KG1 (cell line): ENCODE measurements at places on chromosomes 4 and X.

- DNase-seq, result no peak
These were observed 150.6 kb upstream of the VCX3A start for GRCh38 chrX:6685489-6685888.

DNA sequence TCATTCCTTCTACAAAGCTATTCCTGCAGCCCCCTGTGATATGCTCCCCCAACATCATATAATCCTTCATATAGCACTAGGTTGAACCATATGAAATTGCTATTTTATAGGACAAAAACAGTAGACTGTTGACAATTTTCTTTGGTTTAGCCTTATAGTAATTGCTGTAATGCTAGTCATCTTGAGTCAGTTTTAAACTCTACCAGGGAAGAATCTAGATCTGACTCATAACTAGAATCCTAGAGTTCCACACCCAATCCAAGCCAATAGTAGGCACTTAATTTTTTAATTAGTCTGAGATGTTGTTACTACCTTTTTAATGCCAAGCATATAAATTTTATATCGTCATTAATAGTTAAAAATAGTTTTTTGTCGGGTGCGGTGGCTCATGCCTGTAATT lies 136.8 kb downstream of the CHRNA9 start:
- no peak for DNase-seq

DNA sequence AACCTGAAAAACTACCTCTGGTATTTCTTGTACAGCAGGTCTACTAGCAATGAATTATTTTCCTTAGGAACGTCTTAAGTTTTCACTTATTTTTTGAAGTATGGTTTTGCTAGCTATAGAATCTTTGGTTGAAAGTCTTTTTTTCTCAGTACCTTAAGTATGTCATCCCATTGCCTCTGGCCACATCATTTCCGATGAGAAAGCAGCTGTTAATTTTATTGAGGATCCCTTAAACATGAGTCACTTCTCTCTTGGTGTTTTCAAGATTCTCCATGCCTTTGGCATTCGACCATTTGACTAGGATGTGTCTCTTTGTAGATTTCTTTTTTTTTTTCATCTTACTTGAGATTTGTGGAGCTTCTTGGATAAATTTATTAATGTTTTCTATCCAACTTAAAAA lies 803.8 kb upstream of the AMOT start:
- no peak for DNase-seq

DNA sequence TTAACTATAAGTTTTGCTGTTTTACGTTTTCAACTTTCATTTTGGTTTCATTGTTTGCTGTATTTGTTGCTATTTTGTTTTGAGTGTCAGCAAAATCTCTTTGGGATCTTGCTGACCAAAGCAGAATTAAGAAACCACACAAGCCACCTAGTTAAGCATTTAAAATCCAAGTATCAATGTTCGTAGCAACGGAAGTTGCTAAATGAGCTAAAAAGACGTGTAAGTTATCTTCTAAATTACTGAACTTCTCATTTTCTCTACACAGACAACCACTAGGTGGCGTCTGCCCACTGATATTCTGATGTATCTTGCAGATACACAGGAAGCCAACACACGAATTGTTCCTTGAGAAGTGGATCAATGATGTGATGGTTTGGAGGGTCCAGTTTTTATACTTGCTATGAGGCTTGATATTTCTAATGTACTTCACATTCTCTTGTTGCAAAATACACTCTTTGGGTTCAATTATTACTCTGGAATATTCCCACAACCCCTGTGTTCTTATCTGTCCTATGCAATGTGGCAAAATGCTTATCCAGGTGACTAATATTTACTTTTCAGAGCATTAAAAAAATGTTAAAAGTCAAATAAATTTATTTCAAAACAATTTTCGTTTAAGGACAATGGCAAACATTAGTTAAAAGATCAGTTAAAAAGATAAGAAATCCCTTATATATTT lies 250.5 kb downstream of the TECRL start:
- peak; percentile 22 for DNase-seq

GRCh38 chr4:93788712-93789111 lies 39.8 kb upstream of the ATOH1 start:
- no peak for DNase-seq

DNA sequence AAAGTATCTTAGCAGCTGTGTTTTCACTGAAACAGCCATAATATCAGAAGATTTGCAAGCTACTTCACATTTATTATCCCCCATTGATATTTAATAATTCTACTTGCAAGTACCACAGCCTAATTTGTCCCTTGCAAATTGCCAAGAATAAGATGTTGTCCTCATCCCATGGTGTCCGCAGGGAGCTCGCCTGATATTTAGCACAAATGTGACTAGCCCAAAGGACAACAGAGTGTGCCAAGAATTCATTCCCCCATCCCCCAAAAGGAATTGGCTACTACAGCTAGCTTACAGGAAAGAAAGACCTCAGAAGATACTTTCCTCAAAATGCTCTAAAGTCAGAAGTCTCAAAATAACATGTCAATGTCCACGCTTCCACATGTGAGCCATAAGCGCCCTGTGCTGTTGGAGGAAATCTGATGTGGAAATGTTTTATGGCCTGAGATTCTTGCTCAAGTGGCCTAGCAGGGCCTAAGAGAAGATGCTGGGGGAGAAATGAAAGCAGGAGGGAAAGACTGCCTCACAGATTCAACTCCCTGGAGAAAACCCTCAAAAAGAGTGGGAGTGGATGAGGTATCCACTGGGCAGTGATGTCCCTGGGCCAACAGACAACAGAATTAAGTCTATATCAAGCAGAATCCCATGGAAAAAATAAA lies 111.4 kb downstream of the SH3KBP1 start:
- DNase-seq, result no peak

DNA sequence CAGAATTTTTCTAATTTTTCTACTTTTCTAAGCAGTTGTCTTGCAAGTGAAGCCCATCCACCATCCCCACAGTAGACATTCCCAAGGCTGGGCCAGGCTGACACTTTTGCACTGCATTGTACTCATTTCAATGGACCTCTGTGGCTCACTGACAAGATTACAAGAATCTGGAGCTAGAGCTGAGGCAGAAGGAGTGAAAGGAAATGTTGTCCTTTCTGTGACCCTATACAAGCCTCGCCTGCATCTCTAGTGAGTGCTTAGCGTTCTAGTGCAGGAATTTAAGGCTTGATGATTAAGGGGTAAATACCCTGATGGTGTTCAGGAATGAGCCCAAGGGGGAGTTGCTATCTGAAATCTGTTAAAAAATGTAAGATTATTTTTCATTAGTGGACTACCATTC lies 6.3 kb downstream of the MAGED1 start:
- no peak for DNase-seq

GRCh38 chr4:185566425-185566824 lies 31.1 kb upstream of the PDLIM3 start:
- no peak for DNase-seq

DNA sequence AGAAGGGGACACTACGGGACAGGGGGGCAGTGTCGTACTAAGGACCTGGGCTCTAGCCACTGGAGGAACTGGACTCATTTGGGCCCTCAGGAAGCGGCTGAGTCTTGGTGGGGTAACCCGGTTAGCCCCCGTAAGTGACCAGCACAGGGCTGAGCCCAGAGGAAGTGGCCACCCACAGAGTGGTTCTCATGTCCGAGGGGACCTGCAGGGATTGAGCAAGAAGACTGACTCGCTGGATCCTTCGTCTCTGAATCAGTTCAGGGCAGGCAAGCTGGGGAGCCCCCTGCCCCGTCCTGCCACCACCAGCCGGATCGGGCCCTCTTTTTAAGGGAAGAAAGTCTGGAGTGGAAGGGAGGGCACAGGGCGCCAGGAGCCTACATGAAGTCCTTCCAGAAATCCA lies 719 bp upstream of the BGN start:
- no peak for DNase-seq

DNA sequence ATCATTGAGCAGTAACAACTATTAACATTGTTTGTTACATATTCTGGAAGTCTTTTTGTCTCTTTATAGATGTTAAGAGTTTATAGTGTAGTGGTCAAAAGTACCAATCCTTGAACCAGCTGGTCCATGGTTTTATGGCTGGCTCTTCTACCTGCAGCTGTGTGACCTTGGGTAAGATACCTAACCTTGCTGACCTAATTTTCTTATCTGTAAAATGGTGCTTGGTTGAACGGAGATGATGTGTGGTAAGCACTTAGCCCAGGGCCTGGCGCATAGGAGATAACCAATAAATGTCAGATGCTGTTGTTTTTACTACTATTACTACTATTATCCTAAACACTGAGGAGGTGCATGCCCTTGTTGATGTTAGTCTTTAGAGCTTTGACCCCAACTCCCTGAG lies 116.6 kb downstream of the TMEM164 start:
- no peak for DNase-seq

DNA sequence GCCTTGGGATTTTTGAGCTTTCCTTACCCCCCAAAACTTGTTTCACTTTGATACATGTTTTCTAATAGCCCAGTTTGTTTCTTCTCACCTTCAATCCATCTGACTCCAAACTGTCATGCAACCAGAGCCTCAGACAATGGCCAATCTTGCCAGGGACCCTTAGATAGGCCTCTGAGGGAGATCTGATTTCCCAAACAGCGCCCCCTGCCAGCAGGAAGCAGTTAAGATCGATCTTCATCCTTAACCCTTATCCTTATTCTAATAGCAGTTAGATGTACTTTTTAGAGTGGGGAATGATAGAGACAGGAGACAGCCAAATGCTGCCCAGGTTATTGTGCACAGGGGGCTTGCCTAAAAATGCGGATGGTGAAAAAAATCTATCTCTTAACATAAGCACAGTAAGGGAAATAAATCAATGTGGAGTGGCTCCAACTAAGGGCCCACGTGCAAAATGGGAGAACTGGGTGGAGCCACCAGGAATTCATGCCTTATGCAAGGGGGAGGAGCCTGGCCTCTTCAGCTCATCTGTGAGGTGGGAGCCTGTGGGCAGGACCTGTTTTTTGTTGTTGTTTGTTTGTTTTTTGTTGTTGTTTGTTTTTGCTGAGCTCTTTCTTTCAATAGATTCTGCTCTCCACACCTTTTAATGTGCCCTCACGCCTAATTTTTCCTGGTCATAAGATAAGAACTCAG lies 833.6 kb upstream of the AGA start:
- no peak for DNase-seq

GRCh38 chrX:14065800-14066199 lies 36.1 kb upstream of the GEMIN8 start:
- no peak for DNase-seq

GRCh38 chrX:134313418-134313817 lies 76.4 kb downstream of the CCDC160 start:
- DNase-seq, result no peak

GRCh38 chr4:123315617-123316016 lies 81.0 kb upstream of the SPRY1 start:
- no peak for DNase-seq

DNA sequence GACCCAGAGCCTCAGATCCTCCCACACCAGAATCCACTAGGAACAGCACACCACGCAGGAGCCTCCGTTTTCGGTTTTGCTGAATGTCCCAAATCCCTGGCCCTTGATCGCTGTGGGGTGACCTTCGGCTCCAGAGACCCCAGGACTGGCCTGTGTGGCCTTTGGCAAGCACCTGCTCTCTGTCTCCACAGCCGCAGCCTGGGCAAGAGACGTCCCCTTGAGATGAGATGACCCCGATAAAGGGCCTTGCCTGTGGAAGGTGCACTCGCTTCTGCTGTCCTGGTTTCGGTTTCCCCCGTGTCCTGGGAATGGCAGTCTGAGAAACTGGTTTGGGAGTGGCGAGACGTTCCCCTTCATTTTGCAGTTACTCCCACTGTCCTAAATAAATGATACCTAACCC lies 9.6 kb downstream of the PSAPL1 start:
- DNase-seq, result no peak

DNA sequence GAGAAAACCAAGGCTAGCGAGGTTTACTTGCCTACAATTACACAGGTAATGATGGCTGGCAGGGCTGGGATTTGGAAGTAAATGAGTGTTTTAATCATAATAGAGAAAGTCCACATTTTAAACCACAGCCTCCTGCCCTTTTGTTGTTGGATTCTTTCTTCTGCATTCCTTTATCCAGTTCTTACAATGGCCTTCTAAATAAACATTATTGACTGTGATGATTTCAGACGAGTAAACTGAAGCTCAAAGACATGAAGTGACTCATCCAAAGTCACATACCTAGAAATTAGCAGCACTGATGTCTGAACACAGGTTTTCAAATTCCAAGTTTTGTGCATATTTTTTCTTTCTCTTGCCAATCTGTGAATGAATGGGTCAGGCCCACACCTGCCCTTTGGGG lies 51.2 kb upstream of the C1QTNF7 start:
- DNase-seq, result no peak

GRCh38 chrX:19931146-19931545 lies 43.7 kb upstream of the SH3KBP1 start:
- no peak for DNase-seq

GRCh38 chr4:36054694-36055422 lies 189.5 kb downstream of the ARAP2 start:
- DNase-seq, result no peak

- DNase-seq, result no peak
These were observed 109.6 kb downstream of the SHROOM4 start for GRCh38 chrX:50704360-50704759.

DNA sequence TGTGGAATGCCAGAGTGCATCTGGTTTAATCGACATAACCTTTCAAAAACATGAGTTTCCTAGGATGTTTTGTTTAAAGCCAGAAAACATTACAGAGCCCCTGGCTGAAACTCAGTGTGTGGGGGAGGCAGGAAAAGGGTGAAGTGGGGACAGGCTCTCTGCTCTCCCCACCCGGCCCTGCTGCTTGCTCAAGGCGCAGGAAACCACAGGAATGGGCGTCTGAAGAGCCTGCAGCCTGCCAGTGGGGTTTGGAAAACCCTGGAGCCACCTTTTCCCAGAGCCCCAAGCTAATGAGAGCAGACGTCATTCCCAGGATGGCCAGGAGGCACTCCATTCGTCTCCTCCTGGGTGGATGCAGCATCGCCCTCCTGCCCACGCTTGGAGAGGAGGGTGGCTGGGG lies 240.6 kb downstream of the AFAP1 start:
- DNase-seq, result no peak

DNA sequence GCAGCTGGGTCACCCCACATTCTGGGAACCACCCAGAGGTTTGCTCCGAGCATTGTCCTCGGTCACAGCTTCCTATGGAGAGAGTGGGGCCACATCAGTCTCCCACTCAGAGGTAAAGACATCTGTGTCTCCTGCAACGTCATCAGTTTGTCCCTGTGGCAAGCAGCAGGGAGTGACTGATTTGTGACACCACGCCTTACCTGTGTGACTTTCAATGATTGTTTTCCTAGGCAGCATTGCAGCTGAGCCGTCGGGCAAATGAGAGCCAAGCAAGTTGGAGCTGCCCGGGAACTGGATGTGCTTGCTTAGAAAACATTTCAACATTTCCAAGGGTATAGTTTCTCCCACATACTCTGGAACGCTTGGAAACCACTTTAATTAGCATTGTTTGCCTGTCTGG lies 29.7 kb upstream of the HELT start:
- no peak for DNase-seq

GRCh38 chrX:54695816-54696487 lies 102.1 kb downstream of the ITIH6 start:
- no peak for DNase-seq

GRCh38 chrX:71604141-71604540 lies 14.2 kb downstream of the CXCR3 start:
- DNase-seq, result no peak

- DNase-seq, result no peak
These were observed 53.8 kb upstream of the INTU start for GRCh38 chr4:127578967-127579366.

GRCh38 chr4:1010395-1011021 lies 918 bp upstream of the FGFRL1 start:
- peak; percentile 38 for DNase-seq

GRCh38 chr4:98421111-98421510 lies 159.9 kb downstream of the RAP1GDS1 start:
- no peak for DNase-seq

- no peak for DNase-seq
These were observed 35.8 kb downstream of the CHRDL1 start for GRCh38 chrX:110759785-110760184.

GRCh38 chrX:87489071-87489470 lies 28.5 kb upstream of the KLHL4 start:
- DNase-seq, result no peak
